ENCODE measurements at places on chromosomes 3 and 15.

DNA sequence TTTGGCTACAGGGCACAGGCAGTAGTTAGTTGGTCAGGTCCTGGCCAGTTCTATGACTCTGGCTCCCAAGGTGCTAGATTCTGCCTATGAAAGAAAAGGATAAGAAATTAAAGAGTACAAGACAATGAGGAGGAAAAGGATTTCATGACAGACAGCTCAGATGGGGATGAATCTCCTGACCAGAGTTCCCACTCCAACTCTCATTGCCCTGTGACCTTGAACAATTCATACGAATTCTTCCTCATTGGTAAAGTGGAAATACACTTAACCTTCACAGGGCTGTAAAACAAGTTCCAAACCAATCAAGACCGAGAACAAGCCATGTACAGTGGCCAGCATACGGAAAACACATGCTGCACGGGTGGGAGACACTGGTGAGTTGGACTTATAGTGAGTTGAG is 23.7 kb downstream of the CLEC3B start:
- no peak for DNase-seq

GRCh38 chr3:15659254-15659975 is 57.9 kb downstream of the BTD start:
- no peak for DNase-seq

- DNase-seq, result peak; percentile 44
These were observed 290.5 kb downstream of the NAALADL2 start for GRCh38 chr3:175149675-175150074.

GRCh38 chr3:172592898-172593669 is 69.9 kb upstream of the TNFSF10 start:
- DNase-seq, result no peak

DNA sequence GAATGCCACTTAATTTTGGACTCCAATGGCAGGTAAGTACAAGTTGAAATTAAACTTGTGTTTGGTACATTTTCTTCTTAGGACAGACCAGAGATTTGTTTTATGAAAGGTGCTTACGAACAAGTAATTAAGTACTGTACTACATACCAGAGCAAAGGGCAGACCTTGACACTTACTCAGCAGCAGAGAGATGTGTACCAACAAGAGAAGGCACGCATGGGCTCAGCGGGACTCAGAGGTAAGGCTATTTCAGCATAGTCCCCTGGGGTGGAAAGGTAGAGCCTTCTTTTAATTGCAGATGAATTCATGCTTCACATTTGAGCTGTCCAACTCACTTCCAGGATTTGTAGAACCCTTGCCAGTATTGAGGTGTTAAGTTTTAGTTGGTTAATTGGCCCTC is 51.4 kb downstream of the ASTE1 start:
- DNase-seq, result no peak

DNA sequence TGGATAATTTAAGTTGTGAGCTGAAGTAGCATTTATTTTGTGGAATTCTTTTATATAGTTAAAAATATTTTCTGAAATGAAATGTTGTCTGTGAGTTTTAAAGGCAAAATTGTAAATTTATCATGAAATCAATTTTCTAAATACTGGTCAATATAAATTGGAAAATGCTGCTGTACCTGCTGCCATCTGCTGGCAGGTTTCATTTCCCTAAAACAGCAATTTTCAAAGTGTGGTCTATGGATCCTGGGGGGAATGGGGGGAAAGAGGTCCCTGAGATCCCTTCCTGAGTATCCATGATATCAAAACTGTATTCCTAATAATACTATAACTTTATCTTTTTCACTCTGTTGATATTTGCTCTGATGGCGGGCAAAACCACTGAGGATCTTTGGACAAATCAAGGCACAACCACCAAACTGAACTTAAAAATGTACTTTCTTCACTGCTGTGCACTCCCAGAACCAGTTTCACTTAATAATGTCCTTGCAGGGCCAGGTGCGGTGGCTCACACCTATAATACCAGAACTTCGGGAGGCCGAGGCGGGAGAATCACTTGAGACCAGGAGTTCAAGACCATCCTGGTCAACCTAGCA is 17.2 kb upstream of the CCR4 start:
- DNase-seq, result no peak

DNA sequence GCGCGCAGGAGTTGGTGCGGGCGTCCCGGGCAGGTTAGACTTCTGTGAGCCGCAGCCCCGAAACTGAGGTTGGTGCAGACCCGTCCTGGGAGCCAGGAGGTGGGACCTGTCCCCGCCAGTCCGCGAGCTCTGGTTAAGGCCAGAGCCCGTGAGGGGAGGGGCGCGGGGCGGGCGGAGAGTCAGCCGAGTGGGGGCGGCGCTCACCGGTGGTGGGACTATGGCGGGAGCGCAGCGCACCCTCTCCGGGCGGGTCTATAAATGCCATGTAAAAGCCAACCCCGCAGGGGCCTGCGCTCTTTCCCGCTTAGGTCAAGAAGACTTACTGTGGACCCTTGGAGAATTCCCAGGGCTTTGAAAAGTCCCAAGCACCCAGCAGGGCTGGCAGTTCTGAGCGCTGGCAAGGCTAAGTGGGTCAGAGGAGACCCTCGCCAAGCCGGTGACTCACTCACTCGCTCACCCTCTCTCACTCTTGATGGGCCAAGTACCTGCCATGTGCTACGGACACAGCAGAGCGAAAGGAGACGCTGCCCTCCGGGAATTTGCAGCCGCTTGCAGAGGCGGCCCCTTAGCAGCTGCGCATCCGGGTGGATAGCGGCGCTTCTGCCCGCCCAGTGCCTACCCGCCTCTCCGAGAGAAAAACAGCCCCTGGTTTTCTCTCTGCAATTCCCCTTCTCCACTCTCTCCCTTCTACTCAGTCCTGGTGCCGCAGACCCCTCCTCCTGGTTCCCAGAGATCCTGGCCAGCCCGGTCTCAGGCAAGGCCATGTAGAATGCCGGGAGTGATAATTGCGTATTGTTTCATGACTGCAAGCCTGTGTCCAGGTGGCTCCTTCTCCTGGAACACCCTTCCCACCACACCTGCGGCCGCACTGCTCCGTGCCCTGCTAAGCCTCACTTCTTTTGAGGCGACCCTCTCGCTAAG is at the start of gene ALDH1L1:
Gene ALDH1L1, minus strand, starts transcription at position 110 of the 921 bp plus-strand sequence. CDS start 19,607 bp downstream, outside the sequence.
- peak; percentile 4 for DNase-seq

All from NCI-H1930 (cell line).